Right hindlimb (tissue), 1 donor: ENCODE measurements at places on chromosomes 1 and 21.
A peak's percentile ranks its signal among the peaks of the same experiment; 100 is the strongest.

GRCh38 chr1:112990271-112990670 is 34.3 kb upstream of the SLC16A1 start:
- no peak for DNase-seq

DNA sequence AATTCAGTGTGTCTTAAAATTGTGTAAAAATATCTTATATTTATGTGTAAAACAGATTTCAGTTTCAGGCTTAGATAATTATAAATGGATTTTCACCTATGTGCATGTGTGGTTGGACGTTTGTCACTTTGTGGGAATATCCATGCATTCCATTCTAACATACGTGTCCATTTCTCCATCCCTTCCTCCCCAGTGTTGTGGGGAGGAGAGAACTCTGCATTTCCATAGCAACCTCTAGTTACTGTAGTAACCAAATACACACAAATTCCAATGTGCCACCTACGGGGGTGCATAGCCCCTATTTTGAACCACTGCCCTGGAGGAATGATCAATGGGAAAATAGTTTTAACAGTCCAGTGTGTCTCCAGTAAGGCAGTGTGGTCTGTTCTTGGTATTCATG is 79.0 kb downstream of the RASAL2 start:
- DNase-seq = no peak

DNA sequence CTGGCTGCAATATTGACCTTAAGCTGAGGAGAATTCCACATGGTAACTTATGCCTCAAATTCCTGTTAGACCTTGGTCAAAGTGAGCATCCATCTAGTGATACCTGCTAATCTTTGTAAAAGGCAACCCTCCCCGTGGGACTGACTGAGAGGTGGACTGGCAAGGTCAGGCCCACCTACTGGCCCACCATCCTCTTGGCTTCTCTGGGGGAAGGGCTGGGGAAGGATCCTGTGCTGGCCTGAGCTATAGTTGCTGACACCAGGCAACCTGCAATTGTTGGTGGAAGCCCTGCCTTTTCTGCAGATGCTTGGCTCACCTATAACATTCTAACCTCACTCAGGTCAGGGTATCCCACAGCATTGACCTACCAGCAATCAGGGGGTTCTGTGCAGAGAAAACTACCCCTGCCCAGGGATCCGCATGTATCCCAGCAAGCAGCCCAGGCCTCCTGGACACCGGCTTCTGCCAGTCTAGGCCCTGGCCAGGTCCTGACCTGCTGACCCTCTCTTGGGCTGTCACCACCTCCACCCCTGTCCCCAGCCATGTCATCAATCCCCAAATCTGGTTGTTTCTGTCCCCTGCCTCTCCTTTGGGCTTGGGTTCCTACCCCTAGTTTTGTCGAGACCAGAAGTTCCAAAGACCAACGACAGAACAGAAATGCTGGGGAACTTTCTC is 108.1 kb upstream of the EDN2 start:
- DNase-seq = no peak

DNA sequence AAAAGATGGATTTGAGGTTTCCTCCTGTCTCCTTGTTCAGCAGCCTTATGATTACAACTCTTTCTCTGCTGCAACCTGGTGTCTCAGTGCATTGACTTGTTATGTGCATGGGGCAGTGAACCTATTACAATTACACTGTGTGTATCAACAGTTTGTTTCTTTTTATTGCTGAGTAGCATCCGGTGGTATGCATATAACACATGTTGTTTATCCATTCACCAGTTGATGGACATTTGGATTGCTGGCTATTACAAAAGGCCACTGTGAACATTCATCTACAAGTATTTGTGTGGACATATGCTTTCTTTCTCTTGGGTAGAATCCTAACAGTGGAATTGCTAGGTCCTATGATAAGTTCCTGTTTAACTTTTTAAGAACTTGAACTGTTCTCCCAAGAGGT is 65.9 kb downstream of the FMO4 start:
- DNase-seq = no peak

DNA sequence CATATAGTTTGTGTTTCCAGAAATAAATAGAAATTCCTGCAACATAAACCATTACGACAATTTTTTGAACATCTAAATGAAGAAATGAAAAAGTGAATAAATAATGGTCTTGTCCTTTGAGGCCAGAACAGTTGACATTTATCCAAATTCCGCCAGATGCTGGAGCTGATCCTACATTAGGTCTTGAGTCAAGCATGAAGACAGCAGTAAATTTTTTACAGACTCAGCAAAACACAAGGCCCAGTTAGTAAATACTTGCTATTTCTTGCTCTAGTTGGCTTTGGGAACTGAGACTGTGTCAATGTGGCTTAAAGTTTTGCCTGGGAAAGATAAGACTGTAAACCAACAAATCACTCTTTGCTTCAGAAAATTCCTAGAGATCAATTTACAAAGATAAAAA is 540.1 kb upstream of the RGS18 start:
- DNase-seq = peak; percentile 40
